Body of pancreas (tissue), 4 donors: ENCODE measurements at places on chromosomes 4 and X. TPM values are rescaled to one million over a fixed set of nuclear protein-coding genes. Genes with fewer than 3 reads are reported as not detected.

- peaks cover 22% of the 10 kb centered on the region for H3K4me1 ChIP-seq
- H3K27me3 ChIP-seq, result no peaks in the 10 kb centered on the region
- peak within 1 kb of the TSS; percentile 89 for H3K27ac ChIP-seq
- H3K4me3 ChIP-seq, result peak within 1 kb of the TSS; percentile 86
Observed at GRCh38 chrX:154378799-154379568, at the start of gene EMD. TSS of gene EMD (plus strand) at chrX:154379295. CDS start at chrX:154379485, 190 bp downstream.

- no peaks in the 10 kb centered on the region for H3K36me3 ChIP-seq
- no peaks in the 10 kb centered on the region for H3K27me3 ChIP-seq
- no peak overlapping the region for H3K4me3 ChIP-seq
- H3K27ac ChIP-seq, result no peak overlapping the region
Observed at GRCh38 chr4:114225436-114225835, 246.0 kb upstream of the ARSJ start.

GRCh38 chrX:9340598-9341290 is 124.1 kb upstream of the TBL1X start:
- no peaks in the 10 kb centered on the region for H3K36me3 ChIP-seq
- no peaks in the 10 kb centered on the region for H3K27me3 ChIP-seq
- DNase-seq, result peak; percentile 51
- H3K4me1 ChIP-seq, result peaks cover 16% of the 10 kb centered on the region
- H3K27ac ChIP-seq, result no peak overlapping the region

DNA sequence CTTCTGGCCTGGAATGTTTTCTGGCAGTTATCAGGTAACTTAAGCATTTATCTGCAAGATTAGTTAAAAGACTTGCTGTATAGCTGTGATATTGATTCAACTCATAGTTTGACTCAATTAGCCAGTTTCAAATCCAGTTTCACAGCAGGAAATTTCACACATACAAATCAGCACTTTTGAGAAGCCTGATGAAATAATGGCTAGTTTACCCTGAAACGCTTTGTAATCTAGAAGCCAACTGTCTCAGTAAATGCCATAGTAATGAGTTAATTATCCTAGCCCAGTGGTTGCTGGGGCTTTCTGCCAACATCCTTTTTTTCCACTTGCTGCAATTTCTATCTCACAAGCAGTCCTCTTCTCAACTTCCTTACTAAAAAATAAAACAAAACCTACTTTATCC is 53.1 kb downstream of the ARHGEF38 start:
- H3K27me3 ChIP-seq, result no peaks in the 10 kb centered on the region
- peak overlapping the region; percentile 47 for H3K27ac ChIP-seq
- no peaks in the 10 kb centered on the region for H3K36me3 ChIP-seq
- no peak overlapping the region for H3K4me3 ChIP-seq

Gene TLR6
- 1.8 TPM for total RNA-seq

DNA sequence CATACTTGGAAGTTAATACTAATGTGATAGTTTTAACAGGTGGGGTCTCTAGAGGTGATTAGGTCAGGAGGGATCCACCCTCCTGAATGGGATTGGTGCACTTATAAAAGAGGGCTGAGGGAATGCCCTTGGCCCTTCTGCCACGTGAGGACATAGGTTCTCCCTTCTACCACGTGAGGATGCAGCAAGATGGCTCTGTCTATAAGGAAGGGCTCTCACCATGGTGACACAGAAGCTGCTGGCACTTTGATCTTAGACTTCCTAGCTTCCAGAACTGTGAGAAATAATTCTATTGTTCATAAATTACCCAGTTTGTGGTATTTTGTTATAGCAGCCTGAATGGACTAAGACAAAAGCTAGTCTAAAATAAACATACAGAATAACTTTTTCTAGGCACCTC is 1.0 kb downstream of the AADAT start:
- no peak overlapping the region for H3K27ac ChIP-seq
- H3K36me3 ChIP-seq, result peaks cover 2% of the 10 kb centered on the region
- no peak for DNase-seq
- H3K4me3 ChIP-seq, result no peak overlapping the region

Gene DCAF8L2
- total RNA-seq, result not detected

Gene CBLL2
- 0.33 TPM for total RNA-seq
